Osteocyte (in vitro differentiated cells): ENCODE measurements at places on chromosomes 12 and 14. TPM values are rescaled to one million over a fixed set of nuclear protein-coding genes. Genes with fewer than 3 reads are reported as not detected.

SPRYD3 gene
- total RNA-seq, result 28.3 and 29.0 TPM in 2 replicates

TEAD4 gene
- total RNA-seq, result 28.9 and 30.0 TPM in 2 replicates

STON2 gene
- total RNA-seq, result not detected in 2 replicates

GRCh38 chr12:83142914-83143313, 456.2 kb downstream of the TMTC2 start:
- no peak overlapping the region for H3K4me3 ChIP-seq
- DNase-seq, result no peak
- no peaks in the 10 kb centered on the region for H3K36me3 ChIP-seq
- H3K4me1 ChIP-seq, result no peaks in the 10 kb centered on the region

GRCh38 chr12:79883216-79883615, 51.7 kb downstream of the PPP1R12A start:
- peak overlapping the region; percentile 83 for H3K27ac ChIP-seq
- peak overlapping the region; percentile 3 for H3K4me3 ChIP-seq
- no peaks in the 10 kb centered on the region for H3K27me3 ChIP-seq

DNA sequence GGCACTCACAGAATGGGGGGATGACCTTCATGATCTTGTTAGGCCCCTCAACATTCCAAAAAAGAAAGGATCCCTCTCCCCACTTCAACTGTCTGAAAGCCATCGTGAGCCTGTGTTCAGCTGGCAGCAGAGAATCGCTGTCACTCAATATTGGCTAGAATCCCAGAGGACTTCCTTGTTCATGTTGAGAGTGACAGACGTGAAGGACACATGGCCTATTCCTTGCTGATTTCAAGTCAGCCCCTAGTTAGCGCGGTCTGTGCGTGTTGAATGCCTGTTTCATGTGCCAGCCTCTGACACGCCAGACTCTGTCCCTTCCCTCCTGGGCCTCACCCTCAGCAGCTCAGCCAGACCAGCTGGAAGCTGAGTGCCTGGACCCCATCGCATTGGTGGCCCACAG, 43.1 kb downstream of the DNAH10 start:
- no peak for DNase-seq
- peaks cover 2% of the 10 kb centered on the region for H3K36me3 ChIP-seq
- peaks cover 4% of the 10 kb centered on the region for H3K4me1 ChIP-seq
- no peak overlapping the region for H3K27ac ChIP-seq

- no peaks in the 10 kb centered on the region for H3K4me1 ChIP-seq
- H3K4me3 ChIP-seq, result no peak overlapping the region
- H3K36me3 ChIP-seq, result no peaks in the 10 kb centered on the region
- H3K27ac ChIP-seq, result no peak overlapping the region
- H3K27me3 ChIP-seq, result peaks cover 18% of the 10 kb centered on the region
Observed at GRCh38 chr12:115386946-115387345, 703.0 kb upstream of the TBX3 start.

- no peak overlapping the region for H3K4me3 ChIP-seq
- H3K4me1 ChIP-seq, result no peaks in the 10 kb centered on the region
- no peak for DNase-seq
- H3K27ac ChIP-seq, result no peak overlapping the region
- no peaks in the 10 kb centered on the region for H3K36me3 ChIP-seq
Observed at GRCh38 chr14:72026536-72026935, 94.3 kb downstream of the RGS6 start.

DNA sequence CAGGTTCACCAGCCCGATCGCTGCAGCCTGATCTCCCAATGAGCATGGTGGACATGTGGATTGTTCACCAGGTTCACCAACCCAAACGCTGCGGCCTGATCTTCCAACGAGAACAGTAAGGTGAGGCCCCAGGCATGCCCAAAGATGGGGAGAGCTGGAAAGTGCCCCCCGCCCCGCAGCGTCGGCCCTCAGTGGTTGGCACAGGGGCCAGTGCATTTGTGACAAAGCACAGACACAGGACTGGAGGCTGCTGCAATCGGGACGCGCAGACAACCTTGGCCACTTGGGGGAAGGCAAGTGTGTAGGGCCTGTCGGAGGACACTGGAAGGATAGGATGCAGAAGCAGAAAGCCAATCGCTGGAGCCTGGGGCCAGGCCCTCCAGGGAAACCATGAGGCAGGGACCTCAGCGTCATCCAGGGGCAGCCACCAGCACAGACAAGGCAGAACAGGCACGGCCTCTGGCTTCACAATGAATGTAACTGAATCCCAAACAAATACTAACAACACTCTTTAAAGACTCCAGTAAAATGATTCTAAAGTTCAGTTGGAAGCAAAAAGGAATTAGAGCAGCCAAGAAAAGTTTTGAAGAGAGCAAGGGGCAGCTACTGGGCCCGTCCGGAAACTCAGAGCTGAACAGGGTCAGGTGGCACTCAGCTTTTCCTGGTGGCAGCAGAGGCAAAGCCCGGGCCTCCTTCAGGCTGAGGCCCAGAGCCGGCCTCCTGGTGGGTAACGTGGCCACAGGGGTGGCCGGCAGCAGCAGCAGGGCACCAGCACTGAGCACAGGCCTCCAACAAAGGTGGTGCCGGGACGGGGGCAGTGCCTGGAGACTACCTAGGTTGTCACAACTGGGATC, 13.3 kb downstream of the BRF1 start:
- peaks cover 6% of the 10 kb centered on the region for H3K36me3 ChIP-seq
- DNase-seq, result no peak
- H3K4me1 ChIP-seq, result no peaks in the 10 kb centered on the region
- H3K27me3 ChIP-seq, result no peaks in the 10 kb centered on the region
- H3K4me3 ChIP-seq, result no peak overlapping the region

- peaks cover 86% of the 10 kb centered on the region for H3K4me1 ChIP-seq
- peak overlapping the region; percentile 88 for H3K27ac ChIP-seq
- H3K36me3 ChIP-seq, result peaks cover 8% of the 10 kb centered on the region
Observed at GRCh38 chr14:68958553-68958952, 20.5 kb downstream of the ACTN1 start.

- no peak for DNase-seq
- H3K27me3 ChIP-seq, result no peaks in the 10 kb centered on the region
- H3K27ac ChIP-seq, result no peak overlapping the region
Observed at GRCh38 chr12:101077791-101078528, 132.1 kb downstream of the SLC5A8 start.

DNA sequence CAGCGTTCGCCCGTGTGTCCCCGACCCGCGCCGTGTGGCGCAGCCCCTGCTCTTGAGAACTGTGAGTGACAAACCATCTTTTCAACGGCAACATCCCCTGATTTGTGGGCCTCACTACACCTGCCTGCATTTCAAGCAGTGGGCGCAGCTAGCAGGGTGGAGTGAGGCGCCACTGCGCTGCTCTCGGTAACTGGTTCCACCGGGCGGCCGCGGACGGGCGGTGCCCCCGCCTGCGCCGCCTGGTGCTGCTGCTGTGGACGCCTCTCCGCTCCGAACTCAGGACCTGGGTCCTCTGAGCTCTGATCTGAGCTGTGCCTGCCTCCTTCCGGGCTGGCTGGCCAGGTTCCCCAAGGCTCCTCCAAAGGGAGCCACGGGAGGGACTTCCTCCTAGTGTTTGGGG, 5.9 kb upstream of the DEGS2 start:
- no peaks in the 10 kb centered on the region for H3K36me3 ChIP-seq
- no peaks in the 10 kb centered on the region for H3K4me1 ChIP-seq
- H3K27ac ChIP-seq, result no peak overlapping the region
- DNase-seq, result no peak
